ENCODE measurements at places on chromosomes 2 and 18. TPM values are rescaled to one million over a fixed set of nuclear protein-coding genes. Genes with fewer than 3 reads are reported as not detected.

The C2orf80 gene
- total RNA-seq = 0.39 TPM

The CYP1B1 gene
- 4.1 TPM for total RNA-seq

The GRHL1 gene
- 4.7 TPM for total RNA-seq

The UGT1A7 gene
- not detected for total RNA-seq

The SLC9A4 gene
- total RNA-seq = 0.11 TPM

The ASIC4 gene
- 0.79 TPM for total RNA-seq

The EFEMP1 gene
- 25.7 TPM for total RNA-seq

The ANKRD30B gene
- total RNA-seq = not detected

The ANKRD53 gene
- 0.39 TPM for total RNA-seq

The CCT4 gene
- 362 TPM for total RNA-seq

DNA sequence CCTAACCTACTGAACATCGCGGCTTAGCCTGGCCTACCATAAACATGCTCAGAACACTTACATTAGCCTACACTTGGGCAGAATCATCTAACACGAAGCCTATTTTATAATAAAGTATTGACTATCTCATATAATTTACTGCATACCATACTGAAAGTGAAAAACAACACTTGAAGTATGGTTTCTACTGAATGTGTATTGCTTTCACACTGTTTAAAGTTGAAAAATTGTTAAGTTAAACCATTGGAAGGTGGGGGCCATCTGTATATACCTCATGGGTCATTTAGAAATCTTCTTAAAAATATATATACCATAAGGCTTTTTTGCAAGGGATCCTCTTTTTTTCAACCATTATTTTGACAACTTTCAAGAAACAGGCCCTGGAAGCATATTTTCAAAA lies 16.5 kb downstream of the RNF149 start:
- no peak overlapping the region for H3K4me3 ChIP-seq
- H3K4me1 ChIP-seq = peaks cover 5% of the 10 kb centered on the region
- no peak for DNase-seq
- H3K27me3 ChIP-seq = no peaks in the 10 kb centered on the region
- H3K36me3 ChIP-seq = peaks cover 38% of the 10 kb centered on the region

GRCh38 chr2:26778507-26778906 lies 7.3 kb upstream of the CENPA start:
- DNase-seq = no peak
- no peak overlapping the region for H3K27ac ChIP-seq
- no peak overlapping the region for H3K4me3 ChIP-seq

- no peaks in the 10 kb centered on the region for H3K36me3 ChIP-seq
- no peaks in the 10 kb centered on the region for H3K4me1 ChIP-seq
- no peak for DNase-seq
Observed at GRCh38 chr2:85990084-85990483, 101.3 kb upstream of the ST3GAL5 start.

DNA sequence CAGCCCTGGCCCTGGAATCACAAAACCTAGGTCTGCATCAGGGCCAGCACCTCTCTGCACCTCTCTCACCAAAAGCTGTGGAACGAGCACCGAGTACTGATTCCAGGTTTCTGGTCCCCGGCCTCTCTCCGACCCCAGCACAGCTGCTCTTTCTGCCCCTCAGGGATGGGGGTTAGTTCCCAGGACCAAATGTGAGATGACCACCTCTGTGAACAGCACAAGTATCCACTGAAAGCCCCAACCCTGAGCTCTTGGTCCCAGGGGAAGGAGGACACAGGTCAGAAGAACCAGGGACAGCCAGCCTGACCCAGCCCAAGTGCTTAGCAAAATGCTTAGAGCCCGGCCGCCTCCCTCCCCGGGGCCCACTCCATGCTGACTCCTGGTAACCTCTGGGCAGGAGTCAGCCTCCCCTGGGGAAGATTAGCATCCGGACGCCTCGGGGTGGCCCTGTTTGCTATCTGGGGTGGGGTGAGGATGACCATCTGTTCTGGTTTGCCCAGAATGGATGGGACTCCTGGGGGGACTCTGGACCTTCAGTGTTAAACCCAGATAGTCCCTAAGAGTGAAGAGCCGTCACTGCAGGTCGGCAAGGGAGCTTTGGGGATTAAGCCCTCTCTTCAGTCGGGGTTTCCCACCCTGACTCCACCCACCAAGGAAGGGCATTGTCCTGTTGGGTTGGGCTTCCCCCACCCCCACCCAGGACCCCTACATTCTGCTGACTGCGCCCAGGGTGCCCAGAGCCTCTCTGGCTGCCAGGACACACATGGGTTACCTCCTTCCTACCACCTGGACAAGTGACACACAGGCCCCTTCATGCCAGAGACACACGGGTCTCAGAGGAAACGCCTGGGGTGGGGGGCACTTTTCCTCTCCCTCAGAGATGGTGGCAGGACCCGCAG lies 9.4 kb upstream of the GPR55 start:
- no peak overlapping the region for H3K27ac ChIP-seq
- peaks cover 19% of the 10 kb centered on the region for H3K4me1 ChIP-seq
- H3K27me3 ChIP-seq = no peaks in the 10 kb centered on the region
- no peak for DNase-seq
- H3K36me3 ChIP-seq = peaks cover 20% of the 10 kb centered on the region

DNA sequence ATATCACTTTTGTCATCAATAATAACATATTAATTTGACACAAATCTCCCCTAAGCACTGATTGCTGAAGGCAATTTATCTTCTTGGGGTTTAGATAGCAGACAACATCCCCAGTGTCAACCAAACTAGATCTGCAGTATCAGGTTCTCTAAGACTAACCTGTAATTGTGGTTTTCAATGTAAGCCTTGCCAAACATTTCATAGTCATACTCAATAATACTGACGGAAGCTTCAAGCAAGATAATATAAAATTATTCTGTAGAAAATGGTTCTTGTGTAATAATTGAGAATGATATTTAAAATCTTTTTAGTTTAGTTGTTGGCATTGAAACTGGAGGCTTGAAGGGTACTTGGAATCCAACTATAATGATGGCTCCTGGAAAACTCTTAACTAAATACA lies 186.3 kb downstream of the RIT2 start:
- H3K27ac ChIP-seq = no peak overlapping the region
- no peaks in the 10 kb centered on the region for H3K36me3 ChIP-seq
- no peaks in the 10 kb centered on the region for H3K27me3 ChIP-seq
- H3K4me1 ChIP-seq = peaks cover 10% of the 10 kb centered on the region

DNA sequence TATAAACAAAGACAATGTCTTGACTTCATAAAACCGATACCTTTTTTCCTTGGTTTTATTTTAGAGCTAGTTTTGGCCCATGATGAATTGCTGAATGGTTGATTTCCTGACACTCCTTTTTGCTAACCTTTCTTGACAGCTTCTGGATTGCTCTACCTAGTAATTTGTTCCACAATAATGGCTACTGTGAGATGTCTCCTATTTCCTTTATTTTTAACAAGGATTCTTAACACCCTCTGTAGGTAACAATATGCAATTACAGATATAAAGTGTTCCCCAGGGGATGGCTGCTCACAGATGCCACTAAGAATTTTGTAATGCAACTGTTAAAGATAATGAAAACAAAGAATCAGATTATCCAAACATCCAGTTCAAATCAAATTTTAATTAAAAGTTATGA lies 100.8 kb upstream of the ATP5MC3 start:
- no peak for DNase-seq
- no peaks in the 10 kb centered on the region for H3K27me3 ChIP-seq
- H3K27ac ChIP-seq = no peak overlapping the region
- no peak overlapping the region for H3K4me3 ChIP-seq
- no peaks in the 10 kb centered on the region for H3K4me1 ChIP-seq

- DNase-seq = no peak
- peaks cover 13% of the 10 kb centered on the region for H3K4me1 ChIP-seq
- no peak overlapping the region for H3K27ac ChIP-seq
- H3K4me3 ChIP-seq = no peak overlapping the region
Observed at GRCh38 chr2:168697668-168698121, 104.7 kb upstream of the NOSTRIN start.

DNA sequence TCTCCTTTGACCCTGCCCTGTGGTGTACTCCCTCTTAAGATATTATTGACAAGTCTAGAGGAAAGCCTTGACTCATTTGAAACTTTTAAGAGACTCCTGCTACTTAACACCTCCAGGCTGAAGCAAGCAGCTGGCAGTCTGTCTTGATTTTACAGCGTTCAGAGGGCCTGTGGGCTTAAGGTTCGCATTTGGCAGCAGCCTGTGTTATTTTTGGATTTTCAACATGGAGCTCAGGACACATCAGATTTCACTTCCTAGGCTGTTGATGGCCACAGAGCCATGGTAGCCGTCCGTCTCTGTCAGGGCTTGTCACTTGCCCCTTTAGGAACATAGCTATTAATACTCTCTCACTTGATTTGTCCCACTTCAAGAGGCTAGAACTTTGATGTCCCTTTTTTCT lies 73.6 kb downstream of the VWA3B start:
- no peak overlapping the region for H3K27ac ChIP-seq
- H3K4me1 ChIP-seq = peaks cover 13% of the 10 kb centered on the region
- H3K36me3 ChIP-seq = no peaks in the 10 kb centered on the region
- DNase-seq = no peak
- H3K27me3 ChIP-seq = no peaks in the 10 kb centered on the region

GRCh38 chr18:37551846-37552245 lies 13.8 kb downstream of the CELF4 start:
- peaks cover 45% of the 10 kb centered on the region for H3K27me3 ChIP-seq
- peaks cover 17% of the 10 kb centered on the region for H3K4me1 ChIP-seq
- no peaks in the 10 kb centered on the region for H3K36me3 ChIP-seq
- no peak for DNase-seq
- no peak overlapping the region for H3K27ac ChIP-seq

DNA sequence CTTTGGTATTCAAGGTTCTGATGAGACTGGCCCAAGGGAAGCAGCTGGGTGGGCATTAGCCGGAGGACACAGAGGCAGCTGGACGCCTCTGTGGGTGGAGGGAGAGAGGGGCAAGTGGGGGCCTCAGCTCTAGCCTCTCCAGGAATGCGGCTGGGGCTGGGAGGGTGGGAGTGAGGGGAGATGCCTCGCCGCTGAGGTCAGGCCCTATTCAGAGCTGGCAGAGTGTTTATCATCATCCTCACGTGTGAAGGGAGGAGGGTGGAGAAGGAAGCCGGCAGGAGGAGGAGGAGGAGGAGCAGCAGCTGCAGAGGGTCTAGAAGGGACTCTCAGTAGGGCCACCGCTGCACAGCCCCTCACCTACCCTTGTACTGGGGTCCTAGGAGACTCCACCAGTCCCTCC lies 43.1 kb downstream of the TNS1 start:
- no peak overlapping the region for H3K27ac ChIP-seq
- no peak overlapping the region for H3K4me3 ChIP-seq
- no peak for DNase-seq
- H3K27me3 ChIP-seq = no peaks in the 10 kb centered on the region

- DNase-seq = no peak
- no peak overlapping the region for H3K4me3 ChIP-seq
- H3K4me1 ChIP-seq = no peaks in the 10 kb centered on the region
- H3K27me3 ChIP-seq = no peaks in the 10 kb centered on the region
Observed at GRCh38 chr2:23244617-23245016, 140.4 kb upstream of the KLHL29 start.

DNA sequence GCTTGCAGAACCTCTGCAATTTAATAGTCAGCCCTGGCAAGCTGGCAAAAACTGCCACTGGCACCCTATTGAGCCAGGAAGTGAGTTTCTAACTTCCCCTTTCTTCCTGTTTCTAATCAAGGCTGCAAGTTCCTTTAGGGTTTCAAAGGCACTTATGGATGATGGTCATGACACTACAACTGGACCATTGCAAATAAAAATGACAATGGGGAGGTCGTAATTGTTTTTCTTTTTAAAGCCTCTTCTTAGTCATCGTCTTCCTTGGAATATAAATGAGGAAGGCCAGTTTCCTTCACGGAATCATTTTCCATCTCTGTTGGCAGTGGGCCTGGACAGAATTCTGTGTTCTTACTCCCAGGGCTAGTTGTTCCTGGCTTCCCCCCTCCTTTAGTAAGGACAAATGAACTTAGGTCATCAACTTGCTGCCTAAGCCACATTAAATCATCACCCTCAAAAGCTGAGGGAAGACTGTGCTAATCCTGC lies 35.8 kb downstream of the SH3RF3 start:
- peaks cover 2% of the 10 kb centered on the region for H3K27me3 ChIP-seq
- H3K4me1 ChIP-seq = peaks cover 10% of the 10 kb centered on the region
- DNase-seq = no peak
- H3K27ac ChIP-seq = peak overlapping the region; percentile 36
- H3K36me3 ChIP-seq = no peaks in the 10 kb centered on the region
- H3K4me3 ChIP-seq = no peak overlapping the region
